ENCODE measurements at places on chromosomes 11 and 22. TPM values are rescaled to one million over a fixed set of nuclear protein-coding genes. Genes with fewer than 3 reads are reported as not detected.

IL17REL gene
- not detected for total RNA-seq

FAM181B gene
- not detected for total RNA-seq

OR4A16 gene
- not detected for total RNA-seq

ZNF214 gene
- total RNA-seq, result 7.0 TPM

KDM4E gene
- total RNA-seq, result not detected

C11orf52 gene
- 0.25 TPM for total RNA-seq

BIRC3 gene
- 0.89 TPM for total RNA-seq

TMEM191C gene
- total RNA-seq, result 0.66 TPM

Measured in uterine smooth muscle cell (primary cell).